CD8-positive, alpha-beta memory T cell (primary cell): ENCODE measurements at places on chromosomes 16 and 17. TPM values are rescaled to one million over a fixed set of nuclear protein-coding genes. Genes with fewer than 3 reads are reported as not detected.

DNA sequence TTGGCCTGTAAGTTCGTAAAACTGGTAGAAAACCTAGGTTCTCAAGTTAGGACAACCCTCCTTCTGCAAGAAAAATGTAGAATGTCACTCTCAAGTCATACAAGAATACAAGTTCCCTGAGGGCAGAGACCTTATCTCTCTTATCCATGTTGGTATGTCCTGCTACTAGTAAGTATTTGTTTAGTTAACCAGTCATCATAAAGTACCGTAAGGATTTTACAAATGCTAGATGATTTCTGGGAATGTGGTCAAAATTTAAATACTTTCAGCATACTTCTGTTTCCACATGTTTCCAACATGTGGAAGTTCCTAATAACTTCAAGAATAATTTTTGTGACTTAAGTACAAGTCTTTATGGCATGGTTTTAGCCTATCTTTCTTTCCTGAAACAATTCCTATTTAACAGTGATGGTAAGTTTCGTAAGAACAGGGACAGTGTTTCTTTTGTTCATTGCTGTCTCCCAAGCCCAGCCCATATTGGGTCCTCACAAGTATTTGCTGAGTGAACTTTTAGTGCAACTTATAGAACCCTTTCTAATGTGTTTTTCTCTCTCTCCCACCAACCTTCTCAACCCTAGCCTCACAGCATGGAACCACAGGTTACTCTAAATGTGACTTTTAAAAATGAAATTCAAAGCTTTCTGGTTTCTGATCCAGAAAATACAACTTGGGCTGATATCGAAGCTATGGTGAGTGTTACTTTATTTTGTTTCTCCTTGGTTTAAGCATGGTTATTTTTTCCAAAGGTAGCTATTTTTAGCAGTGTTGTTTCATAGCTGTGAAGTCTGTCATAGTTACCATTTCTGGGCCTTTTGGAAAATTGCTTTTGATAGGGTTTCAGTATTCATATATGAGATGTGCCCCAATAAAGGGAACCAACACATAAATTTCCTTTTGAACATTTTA is 4.5 kb downstream of the NBR1 start:
- H3K4me3 ChIP-seq = no peak overlapping the region
- peaks cover 40% of the 10 kb centered on the region for H3K4me1 ChIP-seq
- H3K27ac ChIP-seq = no peak overlapping the region
- no peaks in the 10 kb centered on the region for H3K27me3 ChIP-seq

DNA sequence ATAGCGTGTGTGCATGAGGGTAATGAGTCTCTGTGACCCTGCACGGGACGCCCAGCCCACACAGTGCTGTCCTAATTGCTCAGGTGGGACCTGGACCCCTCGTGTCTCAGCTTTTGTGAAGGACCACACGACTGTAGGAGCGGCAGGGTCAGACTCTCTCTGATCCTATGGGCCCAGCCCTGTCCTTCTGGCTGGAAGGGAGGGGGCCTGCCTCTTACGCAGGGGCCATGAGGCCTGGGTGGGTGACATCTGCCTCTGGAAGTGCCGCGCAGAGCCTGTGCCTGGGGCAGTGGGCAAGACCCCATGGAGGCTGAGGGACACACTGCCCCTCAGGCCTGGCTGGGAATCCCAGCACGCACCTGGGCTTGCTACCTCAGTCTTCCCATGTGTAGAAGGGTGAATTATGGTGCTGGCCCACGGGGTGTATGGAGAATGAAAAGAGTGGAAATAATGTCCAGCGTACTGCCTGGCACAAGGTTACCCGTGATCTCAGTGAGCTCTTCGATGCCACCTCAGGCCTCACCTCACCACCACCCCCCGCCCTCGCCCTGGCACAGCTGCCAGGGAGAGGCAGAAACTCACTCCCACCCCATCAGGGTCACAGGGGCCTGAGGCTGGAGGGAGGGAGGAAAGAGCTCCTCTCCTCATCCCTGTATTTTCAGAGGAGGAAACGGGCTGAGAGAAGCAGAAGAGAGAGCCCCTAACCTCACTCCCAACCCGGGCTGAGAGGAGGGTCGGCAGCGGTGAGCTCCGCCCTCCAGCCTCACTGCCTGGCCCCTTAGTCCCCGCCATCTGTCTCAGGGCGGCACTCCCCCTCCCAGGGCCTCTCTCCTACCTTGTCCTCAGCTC is 27.1 kb upstream of the DBNDD1 start:
- DNase-seq = no peak
- H3K4me3 ChIP-seq = peak overlapping the region; percentile 50
- no peaks in the 10 kb centered on the region for H3K36me3 ChIP-seq
- H3K27me3 ChIP-seq = peaks cover 8% of the 10 kb centered on the region

DNA sequence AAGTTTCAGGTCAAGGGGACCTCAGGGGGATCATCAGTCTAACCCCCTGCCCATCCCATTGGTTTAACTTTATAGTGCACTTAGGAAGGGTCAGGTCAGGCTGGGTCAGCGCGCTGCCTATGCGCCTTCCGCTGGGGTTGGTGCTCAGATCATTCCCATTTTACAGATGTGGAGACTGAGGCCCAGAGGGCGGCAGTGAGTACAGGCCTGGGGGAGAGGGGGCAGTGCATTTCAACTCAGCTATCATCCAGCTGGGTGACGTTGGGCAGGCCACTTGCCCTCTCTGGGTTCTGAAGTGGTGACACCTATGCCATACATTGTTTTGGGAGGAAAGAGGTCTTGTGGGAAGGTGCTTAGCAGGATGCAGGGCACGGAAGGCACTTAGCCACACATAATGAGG is 127.8 kb upstream of the CDC42EP4 start:
- H3K27ac ChIP-seq = no peak overlapping the region
- no peaks in the 10 kb centered on the region for H3K36me3 ChIP-seq
- H3K4me1 ChIP-seq = no peaks in the 10 kb centered on the region
- H3K27me3 ChIP-seq = no peaks in the 10 kb centered on the region

GRCh38 chr17:68572138-68572842 is 28.9 kb downstream of the FAM20A start:
- no peaks in the 10 kb centered on the region for H3K36me3 ChIP-seq
- no peak overlapping the region for H3K4me3 ChIP-seq
- no peak overlapping the region for H3K27ac ChIP-seq

- H3K36me3 ChIP-seq = no peaks in the 10 kb centered on the region
- H3K27me3 ChIP-seq = no peaks in the 10 kb centered on the region
- no peak overlapping the region for H3K27ac ChIP-seq
- no peak for DNase-seq
These were observed 29.2 kb upstream of the MPHOSPH6 start for GRCh38 chr16:82199209-82199608.

GRCh38 chr16:67370661-67371060 is 22.6 kb downstream of the TPPP3 start:
- H3K4me1 ChIP-seq = no peaks in the 10 kb centered on the region
- no peak overlapping the region for H3K4me3 ChIP-seq
- no peak for DNase-seq
- H3K27ac ChIP-seq = no peak overlapping the region
- no peaks in the 10 kb centered on the region for H3K36me3 ChIP-seq

CRISPLD2 gene
- not detected for total RNA-seq

KRT32 gene
- not detected for total RNA-seq

SHCBP1 gene
- total RNA-seq = 35.6 TPM

TNK1 gene
- 5.8 TPM for total RNA-seq
